Germinal center (tissue), 1 donor: ENCODE measurements at places on chromosomes 16 and 17.

DNA sequence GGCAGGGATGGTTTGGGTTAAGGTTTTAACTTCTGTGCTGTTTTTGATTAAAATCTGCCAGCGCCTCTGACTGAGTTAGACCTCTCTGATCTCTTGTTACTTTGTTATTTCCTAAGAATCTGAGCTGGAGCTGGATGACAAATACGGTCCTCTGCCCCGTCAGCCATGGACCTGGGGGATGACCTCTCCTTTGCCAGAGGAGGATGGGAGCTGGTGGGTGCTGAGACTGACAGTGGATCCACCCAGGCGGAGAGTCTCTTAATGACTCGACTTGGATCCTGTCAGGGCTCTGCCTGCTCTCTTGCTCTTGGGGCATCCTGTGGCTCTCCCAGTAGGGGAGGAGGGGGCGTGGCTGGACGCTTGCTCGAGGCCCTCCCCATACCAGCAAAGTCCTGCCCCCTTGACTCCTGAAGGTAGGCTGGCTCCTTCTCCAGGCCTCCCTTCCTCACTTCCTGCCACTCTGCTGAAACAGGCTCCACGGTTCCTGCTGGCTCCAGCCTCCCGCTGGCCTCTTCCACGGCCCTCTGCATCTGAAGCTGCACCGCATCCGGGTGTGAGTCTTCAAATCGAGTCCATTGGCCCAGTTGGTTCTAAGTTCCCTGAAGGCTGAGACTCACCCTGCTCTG lies 24.8 kb upstream of the MAP3K14 start:
- no peak for DNase-seq

- no peak for DNase-seq
These were observed 28.8 kb downstream of the TMEM238L start for GRCh38 chr17:10775058-10775457.

GRCh38 chr17:49223517-49224197 lies 6.9 kb downstream of the PHOSPHO1 start:
- DNase-seq: peak; percentile 73

- no peak for DNase-seq
These were observed 5.2 kb upstream of the RGS9 start for GRCh38 chr17:65131946-65132345.

DNA sequence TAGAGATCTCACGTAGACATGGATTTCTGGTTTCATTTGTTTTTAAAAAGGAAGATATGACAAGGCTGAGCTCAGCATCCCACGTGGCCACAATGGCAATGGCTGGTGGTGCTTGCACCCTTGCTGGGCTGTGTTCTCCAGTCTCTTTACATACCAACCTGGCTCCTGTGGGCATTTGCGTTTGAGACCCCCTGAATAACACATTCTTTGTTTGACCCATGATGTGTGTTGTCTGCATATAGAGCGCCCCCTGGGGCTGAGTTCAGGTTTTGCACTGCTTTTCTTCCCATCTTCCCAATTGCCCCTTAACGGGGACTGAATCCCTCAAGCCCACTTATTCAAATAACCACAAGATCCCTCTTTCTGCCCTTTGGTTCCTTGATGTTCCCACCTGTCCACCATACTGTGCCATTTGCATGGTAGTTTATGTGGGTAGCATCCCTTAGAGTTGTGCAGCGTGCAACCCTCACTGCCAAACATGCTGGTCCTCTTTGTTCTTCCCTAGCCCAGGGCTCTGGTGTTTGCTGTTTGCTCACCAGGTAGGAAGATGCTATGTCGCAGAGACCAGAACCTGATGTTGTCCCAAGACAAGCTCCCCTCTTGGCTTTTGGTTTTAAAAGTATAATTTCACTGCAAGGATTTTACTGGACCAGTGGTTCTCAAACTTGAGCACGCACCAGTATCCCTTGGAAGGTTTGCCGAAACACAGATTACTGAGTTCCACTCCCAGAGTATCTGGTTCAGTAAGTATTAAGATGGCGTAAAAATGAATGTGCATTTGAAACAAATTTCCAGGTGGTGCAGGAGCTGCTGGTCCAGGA lies 38.5 kb upstream of the NKD1 start:
- DNase-seq: peak; percentile 30

DNA sequence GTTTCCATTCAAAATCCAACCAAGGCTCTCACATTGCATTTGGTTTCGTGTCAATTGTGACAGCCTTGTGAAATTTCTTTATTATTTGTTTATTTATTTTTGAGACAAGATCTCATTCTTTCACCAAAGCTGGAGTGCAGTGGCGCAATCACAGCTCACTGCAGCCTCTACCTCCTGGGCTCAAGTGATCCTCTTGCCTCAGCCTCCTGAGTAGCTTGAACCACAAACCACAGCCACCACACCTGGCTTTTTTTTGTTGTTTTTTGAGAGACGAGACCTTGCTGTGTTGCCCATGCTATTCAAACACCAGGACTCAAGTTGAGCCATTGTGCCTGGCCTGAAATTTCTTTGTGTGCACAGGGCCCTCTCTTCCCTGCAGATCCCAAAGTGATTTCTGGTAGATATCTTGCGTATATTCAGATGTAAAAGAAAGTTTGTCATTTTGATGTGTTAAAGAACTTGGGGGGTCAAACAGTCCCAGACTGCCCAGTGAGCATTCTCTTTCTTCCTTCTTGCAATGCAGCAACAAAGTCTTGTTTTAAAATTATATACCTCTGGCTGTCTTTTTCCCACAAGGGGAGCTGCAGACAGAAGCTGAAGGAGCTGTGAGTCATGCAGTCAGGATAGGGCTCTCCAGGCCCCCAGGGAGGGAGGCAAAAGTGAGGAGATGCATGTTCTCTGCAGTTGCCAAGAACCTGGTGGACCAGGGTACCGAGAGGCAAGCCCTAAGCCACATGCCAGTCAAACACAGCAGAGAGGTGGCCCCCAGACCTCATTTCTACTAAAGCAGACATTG lies 15.5 kb upstream of the USP22 start:
- no peak for DNase-seq

DNA sequence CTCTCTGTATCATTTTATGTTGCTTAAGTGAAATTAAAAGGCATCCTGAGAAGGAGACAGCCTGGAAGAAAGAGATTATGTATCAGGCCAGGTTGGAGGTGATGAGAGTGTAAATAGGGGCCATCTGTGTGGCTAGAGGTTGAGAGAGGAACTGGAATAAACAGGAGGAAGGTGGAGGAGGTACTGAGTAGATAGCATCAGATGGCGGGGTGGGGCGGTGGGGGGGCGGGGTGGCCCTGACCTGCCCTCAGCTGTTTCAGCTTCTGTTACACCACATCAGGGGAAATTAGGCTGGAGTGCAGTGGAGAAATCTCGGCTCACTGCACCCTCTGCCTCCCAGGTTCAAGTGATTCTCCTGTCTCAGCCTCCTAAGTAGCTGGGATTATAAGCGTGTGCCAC lies 6.9 kb upstream of the KCNG4 start:
- no peak for DNase-seq

GRCh38 chr17:52030052-52030451 lies 128.5 kb downstream of the CA10 start:
- DNase-seq: no peak

DNA sequence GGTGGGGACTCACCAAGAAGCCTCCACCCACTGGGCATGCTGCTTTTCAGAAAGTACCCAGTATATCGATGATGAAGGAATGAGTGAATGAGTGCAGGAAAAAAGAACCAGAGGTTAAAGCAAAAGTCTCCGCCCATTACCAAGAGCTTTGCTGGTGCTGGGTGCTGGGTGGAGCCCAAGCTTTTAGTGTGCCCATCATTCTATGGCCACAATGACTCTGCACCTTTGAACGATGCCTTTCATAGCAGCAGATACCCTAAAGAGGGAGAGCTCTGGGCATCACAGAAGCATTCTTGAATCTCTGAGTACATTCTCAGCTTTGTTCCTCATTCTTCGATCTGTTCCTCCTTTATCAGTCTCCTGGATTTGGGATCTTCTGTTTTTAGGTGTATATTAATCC lies 450.7 kb upstream of the CCL2 start:
- DNase-seq: no peak

GRCh38 chr17:69047368-69048263 lies 13.1 kb downstream of the ABCA9 start:
- DNase-seq: no peak

DNA sequence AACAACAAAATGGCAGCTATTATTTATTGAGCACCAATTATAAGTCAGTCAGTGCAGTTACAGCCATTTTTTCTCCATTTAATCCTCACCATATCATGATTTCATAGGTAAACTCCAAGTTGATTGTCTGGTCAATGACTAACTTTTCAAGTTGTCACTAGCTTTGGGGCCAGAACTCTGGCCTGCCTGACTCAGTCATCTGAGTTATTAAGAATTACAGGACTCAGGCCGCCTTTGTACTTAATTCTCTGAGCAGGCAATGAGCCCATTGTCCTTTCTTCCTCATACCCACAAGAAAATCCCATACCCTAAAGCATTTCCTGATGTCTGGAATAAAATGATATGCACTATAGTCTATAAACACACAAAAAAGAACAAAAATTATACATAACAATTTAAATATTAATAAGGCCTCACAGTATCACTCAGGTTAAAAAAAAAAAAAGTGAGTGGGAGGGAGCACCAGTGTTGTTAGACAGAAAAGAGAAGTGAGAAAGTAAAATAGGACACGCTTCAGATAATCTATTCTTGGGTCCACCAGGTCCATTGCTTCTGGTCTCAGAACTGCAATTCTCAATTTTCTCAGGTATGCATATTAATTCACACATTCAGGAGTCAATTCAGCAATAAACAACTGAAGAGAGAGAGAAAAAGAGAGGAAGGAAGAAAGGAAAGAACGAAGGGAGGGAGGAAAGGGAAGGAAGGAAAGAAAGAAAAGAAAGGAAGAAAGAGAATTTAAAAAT lies 70.2 kb downstream of the SPAG9 start:
- peak; percentile 58 for DNase-seq

GRCh38 chr16:787321-787966 lies 737 bp downstream of the RPUSD1 start:
- DNase-seq: no peak

DNA sequence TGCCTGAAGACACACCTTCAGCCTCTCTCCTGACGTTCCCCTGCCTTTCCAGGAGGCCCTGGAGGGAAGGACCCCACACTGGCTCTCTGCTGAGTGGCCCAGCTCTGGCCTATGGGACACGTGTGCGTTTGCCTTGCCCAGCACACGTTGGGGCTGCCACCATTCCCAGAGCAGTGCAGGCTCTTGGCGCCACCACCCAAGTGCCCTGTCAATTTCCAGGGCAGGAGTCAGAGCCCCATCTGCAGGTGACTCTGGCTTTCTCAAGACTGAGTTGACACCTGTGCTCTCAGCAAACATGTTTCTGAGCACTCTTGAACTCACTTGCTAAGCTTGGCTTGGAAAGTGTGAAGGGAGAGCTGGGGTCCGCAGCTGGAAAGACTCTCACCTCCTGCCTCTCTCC lies 4.7 kb upstream of the IRF8 start:
- no peak for DNase-seq

GRCh38 chr17:71011391-71011790 lies 842.1 kb downstream of the KCNJ2 start:
- DNase-seq: no peak

- no peak for DNase-seq
These were observed 63.5 kb downstream of the TANC2 start for GRCh38 chr17:63029541-63029940.

DNA sequence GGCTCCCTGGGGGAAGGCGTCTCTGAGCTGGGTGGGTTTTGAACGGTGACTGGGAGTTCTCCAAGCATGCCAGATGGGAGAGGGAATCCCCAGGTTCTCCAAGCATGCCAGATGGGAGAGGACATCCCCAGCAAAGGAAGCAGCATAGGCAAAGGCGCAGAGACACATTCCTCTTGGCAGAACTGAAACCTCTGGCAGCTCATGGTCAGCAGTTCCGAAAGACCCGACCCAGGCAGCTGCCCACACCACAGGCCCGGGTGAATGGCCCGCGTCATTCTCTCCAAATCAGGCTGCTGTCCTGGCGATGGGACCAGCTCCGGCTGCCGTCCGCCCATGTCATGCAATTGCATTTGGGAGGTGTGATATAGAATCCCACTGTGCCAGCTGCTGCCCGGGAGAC lies 8.0 kb downstream of the ZNF469 start:
- DNase-seq: no peak

GRCh38 chr17:41659427-41660212 lies 29.1 kb upstream of the EIF1 start:
- DNase-seq: no peak

GRCh38 chr16:57223057-57223456 lies 22.0 kb upstream of the ARL2BP start:
- DNase-seq: no peak

- peak; percentile 65 for DNase-seq
These were observed 1.7 kb downstream of the IL4R start for GRCh38 chr16:27315333-27316037.

DNA sequence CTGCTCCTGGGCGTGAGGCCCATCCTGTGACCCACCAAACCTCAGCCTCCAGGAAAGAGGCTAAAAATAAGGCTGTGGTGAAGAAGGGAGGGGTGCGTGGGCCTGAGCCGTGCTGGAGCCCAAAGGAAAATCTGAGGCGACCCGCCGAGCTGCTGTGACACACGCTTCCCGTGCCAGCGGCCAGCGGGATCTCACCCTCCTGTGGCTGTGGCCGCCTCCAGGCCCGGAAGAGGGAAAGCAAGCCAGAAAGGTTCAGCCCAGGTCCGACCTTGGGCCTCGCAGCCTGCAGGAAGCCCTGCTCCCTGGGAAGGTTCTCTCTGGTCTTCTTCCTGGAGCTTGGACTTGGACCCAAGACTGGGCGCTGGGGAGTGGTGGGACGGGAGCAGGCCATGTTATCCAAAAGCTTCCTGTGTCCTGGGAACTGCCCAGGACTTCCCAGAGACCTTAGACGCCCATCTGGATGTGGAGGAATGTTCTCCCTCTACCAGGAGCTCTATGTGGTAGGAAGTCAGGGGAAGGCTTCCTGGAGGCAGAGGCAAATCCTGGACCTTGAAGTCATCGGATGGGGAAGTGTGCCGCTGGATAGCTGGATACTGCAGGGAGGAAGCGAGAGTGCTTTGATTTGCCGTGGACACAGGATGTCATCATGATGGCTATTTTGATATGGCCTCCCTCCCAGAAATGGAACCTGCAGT lies 11.4 kb downstream of the SPNS2 start:
- no peak for DNase-seq

- no peak for DNase-seq
These were observed 60.7 kb upstream of the SREBF1 start for GRCh38 chr17:17897442-17897841.

DNA sequence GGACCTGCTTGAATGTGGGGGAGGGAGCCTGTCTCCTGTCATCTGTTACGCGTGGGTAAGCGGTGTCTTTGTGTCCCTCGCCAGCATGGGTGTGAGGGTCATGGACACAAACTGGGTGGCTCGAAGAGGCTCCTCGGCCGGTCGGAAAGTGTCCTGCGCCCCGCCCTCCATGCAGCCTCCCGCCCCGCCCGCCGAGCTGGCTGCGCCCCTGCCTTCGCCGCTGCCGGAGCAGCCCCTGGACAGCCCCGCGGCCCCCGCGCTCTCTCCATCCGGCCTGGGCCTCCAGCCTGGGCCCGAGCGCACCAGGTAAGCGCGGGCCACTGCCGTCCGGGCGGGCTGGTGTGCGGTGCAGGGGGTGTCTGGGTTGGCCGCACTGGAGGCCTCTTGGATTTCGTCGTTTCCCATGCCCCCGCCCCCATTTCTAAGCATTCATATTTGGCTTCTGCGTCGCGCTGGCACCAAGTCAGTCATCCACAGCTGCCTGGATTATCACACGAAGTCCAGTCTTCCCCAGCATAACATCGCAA lies 43.8 kb downstream of the ELAC2 start:
- DNase-seq: no peak
